Gastroesophageal sphincter (tissue), 4 donors: ENCODE measurements at places on chromosomes 1 and 21.

- ATAC-seq, result no peak
Measured at GRCh38 chr1:16141573-16142336, 14.1 kb downstream of the EPHA2 start.

DNA sequence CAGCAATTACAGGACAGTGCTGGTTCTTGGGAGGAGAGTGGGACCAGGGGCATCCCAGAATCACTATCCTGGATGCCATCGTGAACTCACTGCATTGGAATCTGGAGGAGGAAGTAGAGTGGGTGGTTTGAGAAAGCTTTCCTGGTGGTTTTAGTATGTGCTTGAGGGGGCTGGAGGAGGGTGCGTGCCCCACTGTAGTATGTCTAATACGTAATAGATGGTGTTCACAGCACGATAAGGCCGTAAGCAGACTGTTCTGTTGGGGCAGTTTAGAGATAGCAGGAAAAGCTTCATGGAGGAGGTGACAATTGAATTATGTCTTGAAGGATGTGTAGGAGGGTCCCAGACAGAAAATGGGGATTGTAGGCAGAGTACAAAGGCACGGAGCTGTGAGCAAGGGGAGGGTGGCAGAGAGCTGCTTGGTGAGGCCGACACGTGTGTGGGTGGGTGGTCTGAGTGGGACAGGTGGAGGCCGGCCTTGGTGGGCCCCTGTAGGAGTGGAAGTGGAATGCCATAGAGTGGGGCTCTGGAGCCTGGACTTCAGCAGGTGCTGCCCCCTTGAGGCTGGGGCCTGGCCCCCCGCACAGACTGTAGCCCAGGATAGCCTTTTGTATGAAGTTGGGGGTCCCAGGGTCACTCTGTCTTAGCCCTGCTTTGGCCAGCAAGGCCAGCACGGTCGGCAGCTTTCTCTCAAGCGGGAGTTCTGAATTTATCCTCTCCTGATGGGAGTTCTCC is 37.0 kb downstream of the IL6R start:
- ATAC-seq, result no peak

GRCh38 chr1:9452516-9453140 is 86.6 kb upstream of the SLC25A33 start:
- ATAC-seq, result no peak

GRCh38 chr1:234726359-234726943 is 116.5 kb upstream of the IRF2BP2 start:
- ATAC-seq, result no peak

- ATAC-seq, result peak; percentile 56
Measured at GRCh38 chr1:11784993-11785769, 20.6 kb downstream of the MTHFR start.

- ATAC-seq, result no peak
Measured at GRCh38 chr1:18923756-18924211, 21.4 kb upstream of the ALDH4A1 start.

GRCh38 chr21:36023092-36023480 is 37.2 kb downstream of the SETD4 start:
- ATAC-seq, result no peak

- no peak for ATAC-seq
Measured at GRCh38 chr1:153380711-153381110, 5.3 kb upstream of the S100A12 start.

DNA sequence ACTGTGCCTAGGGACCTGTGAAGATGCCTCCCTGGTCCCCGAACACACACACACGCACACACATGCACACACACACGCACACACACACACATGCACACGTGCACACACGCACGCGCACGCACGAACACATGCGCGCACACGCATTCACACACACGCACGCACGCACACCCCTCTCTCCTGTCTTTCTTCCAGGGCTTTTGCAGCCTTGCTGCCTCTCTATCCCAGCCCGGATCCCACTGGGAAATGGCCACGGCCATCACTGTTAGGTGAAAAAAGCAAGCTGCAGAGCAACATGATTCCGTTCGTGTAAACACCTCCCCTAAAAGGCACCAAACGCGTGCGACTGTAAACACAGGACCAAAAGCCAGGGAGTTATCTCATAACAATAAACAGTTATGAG is 39.7 kb downstream of the NKAIN1 start:
- no peak for ATAC-seq
